H9 (cell line): ENCODE measurements at places on chromosomes 12 and 14. TPM values are rescaled to one million over a fixed set of nuclear protein-coding genes. Genes with fewer than 3 reads are reported as not detected.

The SERPINA12 gene
- total RNA-seq = not detected in 2 replicates

The ADAMTS20 gene
- total RNA-seq = 2.1 and 2.7 TPM in 2 replicates

The CLEC1B gene
- total RNA-seq = not detected in 2 replicates

The SETD1B gene
- total RNA-seq = 38.2 and 40.4 TPM in 2 replicates

- no peak for DNase-seq
These were observed 289.8 kb downstream of the DPF3 start for GRCh38 chr14:72604133-72604532.

DNA sequence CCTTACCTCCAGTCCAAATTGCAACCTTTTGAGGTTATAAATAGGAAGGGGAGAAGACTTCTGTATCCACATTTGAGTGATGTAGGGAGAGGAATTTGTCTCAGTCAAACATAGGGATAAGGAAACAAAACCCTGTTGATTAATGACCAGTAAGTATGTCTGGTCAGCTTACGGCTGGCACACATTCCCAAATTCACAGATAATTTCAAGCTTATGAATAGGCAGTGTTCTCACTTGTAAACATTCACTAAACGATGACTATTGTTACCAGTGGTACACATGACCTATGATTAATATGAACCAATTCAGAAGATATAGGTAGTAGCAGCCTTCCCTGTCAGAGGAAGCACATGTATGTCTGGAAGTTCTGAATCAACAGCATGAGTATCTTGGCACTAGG lies 33.0 kb upstream of the SLC5A8 start:
- DNase-seq = no peak

DNA sequence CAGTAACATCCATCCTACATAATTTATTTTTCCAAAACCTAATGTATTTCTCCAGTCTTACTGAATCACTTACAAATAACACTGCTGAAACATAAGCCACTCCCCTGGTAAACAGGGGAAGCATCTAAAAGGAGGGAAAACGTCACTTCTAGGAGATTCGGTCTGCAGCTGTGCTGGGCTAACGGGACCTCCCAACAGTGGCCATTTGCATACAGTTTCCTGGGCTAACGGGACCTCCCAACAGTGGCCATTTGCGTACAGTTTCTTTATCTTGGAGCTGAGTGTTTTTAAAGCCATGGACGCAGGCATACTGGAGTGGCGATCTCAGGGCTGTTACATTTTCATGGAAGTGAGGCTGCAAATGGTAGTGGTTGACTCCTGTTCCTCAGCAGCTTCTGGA lies 242.9 kb downstream of the TMEM132D start:
- DNase-seq = peak; percentile 54

DNA sequence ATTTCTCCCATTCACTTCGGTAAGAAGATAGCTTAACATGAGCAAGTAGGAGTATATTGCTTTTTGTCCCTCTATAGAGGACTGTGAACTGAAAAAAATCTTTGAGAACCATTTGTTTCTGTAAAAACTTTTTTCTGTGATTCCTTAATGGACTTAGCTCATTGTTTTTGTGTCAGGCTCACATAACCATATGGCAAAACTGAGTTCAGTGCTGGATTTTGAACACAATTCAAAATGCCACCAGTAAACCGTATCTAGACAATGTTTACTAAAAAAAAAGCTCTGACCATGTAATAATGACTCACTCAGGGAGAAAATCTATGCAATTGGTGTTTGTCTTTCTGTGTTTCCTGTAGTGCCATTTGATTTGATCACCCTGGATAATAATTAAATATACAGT lies 5.2 kb downstream of the TRHDE start:
- DNase-seq = no peak

DNA sequence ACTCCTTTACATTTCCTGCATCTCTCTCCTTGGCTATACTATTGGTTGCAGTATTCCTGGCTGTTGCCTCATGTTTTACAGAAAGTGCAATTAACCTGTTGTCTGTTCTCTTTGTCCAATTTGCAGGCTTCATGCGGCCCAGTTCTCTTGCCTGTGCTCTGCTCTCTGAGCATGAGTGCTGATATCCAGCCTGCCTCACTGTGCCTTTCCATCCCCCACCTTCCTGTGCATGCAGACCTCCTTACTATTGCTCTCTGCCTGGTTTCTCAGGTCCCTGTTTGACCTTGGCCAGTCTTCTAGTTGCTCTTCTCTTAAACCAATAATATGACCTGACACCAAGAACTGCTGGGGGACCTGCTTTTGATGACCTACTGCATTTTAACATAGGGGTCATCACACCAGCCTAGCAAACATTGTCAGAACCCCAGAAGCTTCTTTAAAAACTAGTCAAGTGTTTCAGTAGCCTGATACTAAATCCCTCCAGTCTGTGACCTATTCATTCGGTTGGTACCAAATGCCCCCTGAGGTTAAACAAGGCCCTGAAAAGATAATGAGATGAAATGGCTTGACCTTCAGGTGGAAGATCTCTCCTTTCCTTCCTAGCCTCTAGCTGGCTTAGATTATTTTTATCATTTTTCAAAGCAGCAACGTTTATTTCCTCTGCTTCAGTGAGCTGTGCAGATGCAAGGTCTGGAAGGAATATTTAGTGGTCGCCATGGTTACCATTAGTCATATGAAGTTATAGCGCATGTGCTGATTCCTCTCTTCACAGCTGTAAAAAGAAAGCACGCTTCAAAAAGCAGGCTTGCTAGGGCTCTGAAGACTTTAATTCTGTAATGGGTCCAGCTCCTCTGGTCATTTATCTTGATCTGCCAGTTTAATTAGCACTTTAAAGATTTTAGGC lies 216.5 kb downstream of the PHLDA1 start:
- no peak for DNase-seq

- DNase-seq = no peak
These were observed 109.7 kb downstream of the GPATCH2L start for GRCh38 chr14:76261371-76261811.

GRCh38 chr14:104337351-104337750 lies 199.0 kb downstream of the KIF26A start:
- DNase-seq = no peak

DNA sequence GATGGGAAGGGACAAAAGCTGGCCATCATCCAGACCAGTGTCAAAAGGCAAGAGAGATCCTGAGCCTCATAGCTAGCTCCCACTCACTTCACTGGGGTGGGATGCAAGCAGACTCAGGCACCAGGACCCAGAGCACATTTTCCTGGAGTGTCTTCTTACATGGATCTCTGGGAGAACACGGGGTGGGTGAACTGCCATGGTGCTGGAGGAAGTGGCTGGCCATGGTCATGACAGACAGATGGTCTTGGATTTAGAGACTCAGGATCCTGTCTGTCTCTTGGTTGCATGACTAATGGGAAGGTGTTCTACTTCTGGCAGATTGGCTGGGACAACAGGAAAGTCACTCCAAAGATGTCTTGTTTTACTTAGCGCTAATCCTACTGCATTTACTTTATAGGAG lies 311.5 kb downstream of the ATP23 start:
- DNase-seq = no peak

- DNase-seq = no peak
These were observed 45.7 kb downstream of the PARP11 start for GRCh38 chr12:3827301-3828000.

DNA sequence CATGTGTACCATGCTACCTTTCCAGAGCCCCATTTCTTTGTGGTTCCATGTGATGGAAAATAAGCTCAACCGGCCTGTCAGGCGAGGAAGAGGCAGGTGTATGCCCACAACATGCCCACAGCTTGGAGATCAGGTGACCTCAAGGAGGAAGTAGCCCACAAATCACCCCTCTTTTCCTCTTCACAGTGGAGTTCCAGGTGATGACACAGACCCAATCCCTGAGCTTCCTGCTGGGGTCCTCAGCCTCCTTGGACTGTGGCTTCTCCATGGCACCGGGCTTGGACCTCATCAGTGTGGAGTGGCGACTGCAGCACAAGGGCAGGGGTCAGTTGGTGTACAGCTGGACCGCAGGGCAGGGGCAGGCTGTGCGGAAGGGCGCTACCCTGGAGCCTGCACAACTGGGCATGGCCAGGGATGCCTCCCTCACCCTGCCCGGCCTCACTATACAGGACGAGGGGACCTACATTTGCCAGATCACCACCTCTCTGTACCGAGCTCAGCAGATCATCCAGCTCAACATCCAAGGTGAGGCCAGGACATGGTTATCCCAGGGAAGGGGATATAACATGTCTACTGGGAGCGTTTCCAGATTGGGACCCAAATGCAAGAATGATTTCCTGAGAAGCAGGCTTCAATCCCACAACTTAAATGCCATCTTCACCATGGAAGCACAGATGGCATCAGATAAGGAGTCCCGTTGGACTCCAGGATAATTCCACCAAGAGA lies 5.5 kb downstream of the TAPBPL start:
- no peak for DNase-seq

GRCh38 chr14:21382886-21383847 lies 652 bp downstream of the SUPT16H start:
- no peak for DNase-seq

DNA sequence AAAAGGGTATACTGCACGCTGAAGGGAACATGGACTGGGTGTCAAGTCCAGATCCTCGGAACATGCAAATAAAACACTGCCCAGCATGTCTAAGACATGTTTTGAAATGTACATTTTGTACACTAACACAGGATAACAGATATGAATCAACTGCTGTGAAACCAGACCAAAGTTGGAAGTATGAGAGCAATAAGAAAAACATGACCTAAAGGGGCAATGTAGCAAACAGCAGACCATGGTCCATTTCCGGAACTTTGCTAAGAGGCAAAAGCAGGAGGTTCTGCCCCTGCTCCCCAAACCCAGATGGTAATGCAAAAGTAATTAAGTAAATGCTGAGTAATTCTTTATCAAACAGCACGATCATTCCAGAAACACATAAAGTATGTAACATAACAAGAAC lies 125.2 kb downstream of the SLC25A21 start:
- no peak for DNase-seq

DNA sequence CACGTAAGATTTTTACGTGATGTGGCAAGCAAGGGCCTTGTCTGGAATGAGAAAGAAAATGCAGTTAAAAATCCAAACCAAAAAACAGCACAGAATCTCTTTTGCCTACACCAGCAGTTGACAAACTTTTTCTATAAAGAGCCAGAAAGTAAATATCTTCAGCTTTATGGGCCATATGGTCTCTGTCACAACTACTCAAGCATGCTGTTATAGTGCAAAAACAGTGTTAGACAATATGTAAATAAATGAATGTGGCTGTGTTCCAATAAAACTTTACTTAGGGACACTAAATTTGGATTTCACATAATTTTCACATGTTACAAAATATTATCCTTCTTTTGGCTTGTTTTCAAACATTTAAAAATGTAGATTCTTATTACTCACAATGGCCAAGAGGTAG lies 6.2 kb upstream of the ELK3 start:
- no peak for DNase-seq

DNA sequence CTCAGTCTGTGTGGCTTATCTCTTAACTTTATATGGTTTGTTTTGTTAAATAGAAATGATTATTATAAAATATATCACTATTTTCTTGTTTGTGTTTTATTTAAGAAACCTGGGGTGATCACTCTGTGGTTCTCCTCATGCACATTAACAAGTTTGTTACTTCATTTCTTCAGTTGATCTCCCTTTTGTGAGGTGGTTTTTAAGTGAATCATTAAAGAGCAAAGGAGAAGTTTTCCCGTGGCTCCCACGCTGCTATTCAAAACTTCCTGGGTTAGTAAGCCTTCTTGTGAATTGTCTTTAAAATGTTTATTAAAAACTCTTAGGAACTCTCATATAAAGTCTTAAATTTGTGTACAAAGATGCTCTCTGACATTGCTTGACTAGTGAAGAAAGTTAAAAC lies 11.8 kb downstream of the ADIPOR2 start:
- DNase-seq = no peak

- DNase-seq = no peak
These were observed 114.8 kb downstream of the SMOC1 start for GRCh38 chr14:69994002-69994401.

DNA sequence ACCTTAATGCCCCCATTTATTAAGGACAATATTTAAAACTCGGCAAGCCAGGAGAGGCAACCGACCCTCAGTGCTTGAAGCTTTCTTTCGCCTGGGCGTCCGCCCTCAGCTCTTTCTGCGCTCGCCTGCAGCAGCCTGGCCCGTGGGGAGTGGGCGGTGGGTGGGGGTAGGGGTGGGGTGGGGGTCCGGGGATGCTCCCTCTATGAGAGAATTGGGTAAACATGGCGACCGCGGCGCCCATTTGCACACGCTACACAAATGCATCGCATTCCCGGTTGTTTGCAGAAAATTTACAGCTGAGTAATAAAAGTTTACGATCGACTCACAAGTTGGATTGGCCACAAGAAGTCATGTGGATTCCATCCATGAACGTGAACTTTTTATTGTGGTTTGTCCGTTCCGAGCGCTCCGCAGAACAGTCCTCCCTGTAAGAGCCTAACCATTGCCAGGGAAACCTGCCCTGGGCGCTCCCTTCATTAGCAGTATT lies 7.7 kb downstream of the HOXC8 start:
- no peak for DNase-seq

DNA sequence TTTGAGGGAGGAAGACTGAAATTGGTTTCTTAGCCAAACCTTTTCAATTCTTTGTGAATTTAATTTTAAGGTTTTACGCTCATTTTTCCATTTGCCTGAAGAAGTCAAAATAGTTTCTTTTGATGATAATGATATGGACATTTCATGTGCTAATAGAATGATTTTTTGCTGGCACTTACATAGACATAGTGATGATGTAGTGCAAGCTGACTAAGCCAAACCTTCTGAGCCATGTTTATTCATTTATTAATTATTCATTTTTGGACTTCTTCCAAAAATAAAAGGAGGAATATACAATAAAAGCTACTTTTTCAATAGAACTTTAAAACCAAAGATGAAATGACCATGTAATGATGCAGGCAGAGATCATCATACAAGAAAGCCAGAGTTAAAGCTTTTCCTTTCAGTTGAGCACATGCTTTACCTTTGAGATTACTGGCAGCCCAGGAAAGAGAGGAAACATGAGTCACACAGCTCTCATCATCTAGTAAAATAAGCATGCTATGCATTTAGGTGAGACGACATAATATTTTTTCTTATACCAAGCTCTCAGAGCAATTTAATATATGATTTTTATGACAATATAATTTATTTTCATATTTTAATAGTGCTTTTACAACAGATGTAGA lies 24.8 kb downstream of the KCNA1 start:
- DNase-seq = no peak

DNA sequence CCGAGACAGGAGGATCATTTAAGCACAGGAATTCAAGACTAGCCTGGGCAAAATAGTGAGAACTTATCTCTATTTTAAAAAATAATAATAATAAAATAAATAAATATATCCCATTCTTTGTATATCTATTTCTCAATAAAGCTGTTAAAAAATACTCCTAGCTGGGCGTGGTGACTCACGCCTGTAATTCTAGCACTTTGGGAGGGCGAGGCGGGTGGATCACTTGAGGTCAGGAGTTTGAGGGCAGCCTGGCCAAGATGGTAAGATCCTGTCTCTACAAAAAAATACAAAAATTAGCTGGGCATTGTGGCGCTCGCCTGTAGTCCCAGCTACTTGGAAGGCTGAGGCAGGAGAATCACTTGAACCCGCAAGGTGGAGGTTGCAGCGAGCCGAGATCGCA lies 75.7 kb upstream of the TBX3 start:
- no peak for DNase-seq

- DNase-seq = peak; percentile 71
These were observed 5.7 kb downstream of the LHX5 start for GRCh38 chr12:113465808-113466453.
